ENCODE measurements at places on chromosomes 3 and 15.
A peak's percentile ranks its signal among the peaks of the same experiment; 100 is the strongest.

DNA sequence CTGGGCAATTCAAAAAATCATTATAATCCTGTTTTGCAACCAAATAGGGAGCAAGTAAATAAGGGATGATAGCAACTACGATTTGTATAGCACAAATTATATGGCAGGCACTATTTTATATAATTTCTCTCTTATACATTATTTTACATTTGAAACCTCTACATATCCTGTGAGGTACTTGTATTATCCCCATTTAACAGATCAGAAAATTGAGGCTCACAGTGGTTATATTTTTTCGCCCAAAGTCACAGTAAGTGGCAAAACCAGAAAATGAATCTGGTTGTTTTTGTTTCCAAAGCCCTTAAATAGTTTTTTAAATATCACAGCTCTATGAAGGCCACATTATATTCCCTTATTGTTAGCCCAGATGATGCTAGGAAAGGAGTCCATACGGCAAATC is 74.3 kb downstream of the MLH1 start:
- DNase-seq = no peak

GRCh38 chr3:146590521-146590920 is 14.6 kb downstream of the PLSCR5 start:
- DNase-seq = no peak

DNA sequence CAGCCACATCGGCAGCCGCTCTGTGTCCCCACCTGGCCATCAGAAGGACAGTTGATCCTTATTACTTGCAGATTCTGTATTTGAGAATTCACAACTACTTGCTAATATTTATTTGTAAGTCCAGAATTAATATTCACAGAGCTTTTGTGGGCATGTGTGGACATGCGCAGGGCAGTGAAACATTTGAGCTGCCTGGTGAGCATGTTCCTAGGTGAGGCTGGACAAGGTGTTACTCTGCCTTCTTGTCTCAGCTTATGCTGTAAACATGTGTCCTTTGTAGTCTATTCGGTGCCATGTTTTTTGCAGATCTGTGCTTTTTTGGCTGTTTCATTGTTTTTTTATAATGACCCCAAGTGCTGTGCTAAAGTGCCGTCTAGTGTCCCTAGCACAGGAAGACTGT is 15.6 kb downstream of the FAH start:
- no peak for DNase-seq

DNA sequence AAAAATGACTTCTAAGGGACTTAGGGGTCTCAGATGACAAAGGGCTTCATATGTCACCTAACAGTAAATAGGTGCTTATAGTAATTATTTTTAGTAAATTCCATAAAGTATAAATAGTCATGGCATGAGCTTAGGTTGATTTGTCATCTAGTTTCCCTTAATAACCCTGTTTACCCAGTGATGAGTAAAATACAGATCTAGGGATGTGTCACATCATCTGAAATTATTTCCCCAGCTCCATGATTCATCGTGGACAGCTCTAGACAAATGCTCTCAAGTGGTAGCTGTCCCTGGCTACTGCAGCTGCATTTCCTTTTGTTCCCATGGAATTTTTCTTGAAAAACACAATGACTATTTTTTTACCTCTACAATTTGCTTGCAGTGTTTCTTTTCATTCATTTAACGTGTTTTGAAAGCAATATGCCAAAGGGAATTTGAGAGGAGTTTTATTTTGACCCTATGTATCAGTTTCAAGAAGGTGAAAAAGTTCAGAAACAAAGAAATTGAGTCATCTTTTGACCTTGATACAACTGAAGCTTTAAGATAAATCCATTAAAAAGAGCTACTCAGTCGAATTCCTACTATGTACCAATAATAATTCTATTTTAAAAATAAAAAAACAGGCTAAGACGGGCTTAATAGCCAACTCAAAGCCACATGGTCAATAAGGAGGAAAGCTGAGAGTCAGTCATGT is 241.6 kb downstream of the KCNMB2 start:
- no peak for DNase-seq

DNA sequence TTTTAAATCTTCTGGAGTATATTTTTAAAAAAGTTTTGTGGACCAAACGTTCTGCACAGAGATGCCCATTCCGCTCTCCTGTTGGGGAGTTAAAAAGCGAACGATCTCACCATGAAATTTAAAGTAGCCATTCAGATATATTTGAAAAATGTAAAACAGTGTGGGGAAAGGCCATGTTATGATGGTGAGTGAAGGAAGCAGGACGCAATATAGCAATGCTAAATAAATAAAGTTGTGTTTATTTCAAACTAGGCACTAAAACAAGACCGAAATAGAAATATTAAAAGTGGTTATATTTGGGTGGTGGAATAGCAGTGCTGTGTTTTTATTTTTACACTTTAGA is 327 bp upstream of the CCDC13 start:
- no peak for DNase-seq

GRCh38 chr15:93366387-93367100 is 277.5 kb upstream of the RGMA start:
- no peak for DNase-seq

- no peak for DNase-seq
Observed at GRCh38 chr3:29949940-29950616, 656.3 kb upstream of the TGFBR2 start.

- no peak for DNase-seq
Observed at GRCh38 chr15:63481105-63481810, 23.1 kb upstream of the USP3 start.

DNA sequence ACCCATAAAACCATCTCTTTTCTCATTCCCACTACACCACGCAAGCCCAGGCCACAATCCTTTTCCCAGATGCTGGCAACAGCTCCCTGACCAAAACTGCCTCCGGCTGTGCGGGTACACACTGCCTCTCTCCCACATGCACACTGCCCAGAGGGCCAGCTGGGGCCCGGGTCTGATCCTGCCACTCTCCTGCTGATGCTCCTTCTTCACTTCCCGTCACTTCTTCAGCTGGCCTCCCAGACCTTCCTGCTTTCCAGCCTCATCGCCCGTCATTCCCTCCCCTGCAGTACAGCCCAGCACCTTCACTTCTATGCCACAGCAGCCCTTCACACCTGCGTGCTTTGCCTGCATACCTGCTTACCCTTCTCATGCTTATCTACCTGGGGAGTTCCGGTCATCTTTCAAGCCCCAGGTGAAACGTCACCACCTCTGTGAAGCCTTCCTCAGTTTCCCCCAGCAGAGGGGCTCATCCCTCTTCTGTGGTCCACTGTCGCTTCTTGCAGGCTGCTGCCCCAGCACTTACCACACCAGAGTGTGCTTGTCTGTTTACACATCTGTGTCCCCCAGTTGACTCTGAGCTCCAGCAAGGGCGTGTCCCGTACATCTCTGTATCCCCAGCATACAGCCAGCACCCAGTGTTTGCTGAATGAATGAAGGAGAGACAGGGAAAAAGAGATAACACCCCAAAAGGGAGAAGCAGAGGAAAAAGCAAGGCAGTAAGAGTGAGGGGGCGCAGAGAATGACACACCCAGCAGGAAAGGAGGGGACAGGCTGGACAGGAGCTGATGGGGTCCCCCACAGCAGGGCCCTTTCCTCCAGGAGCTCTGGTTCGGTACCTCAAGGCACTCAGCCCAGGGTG is 22.2 kb downstream of the GRAMD2A start:
- no peak for DNase-seq

- no peak for DNase-seq
Observed at GRCh38 chr3:112078125-112079083, 7.8 kb upstream of the C3orf52 start.

GRCh38 chr15:41340189-41340695 is 7.6 kb downstream of the NUSAP1 start:
- DNase-seq = no peak

DNA sequence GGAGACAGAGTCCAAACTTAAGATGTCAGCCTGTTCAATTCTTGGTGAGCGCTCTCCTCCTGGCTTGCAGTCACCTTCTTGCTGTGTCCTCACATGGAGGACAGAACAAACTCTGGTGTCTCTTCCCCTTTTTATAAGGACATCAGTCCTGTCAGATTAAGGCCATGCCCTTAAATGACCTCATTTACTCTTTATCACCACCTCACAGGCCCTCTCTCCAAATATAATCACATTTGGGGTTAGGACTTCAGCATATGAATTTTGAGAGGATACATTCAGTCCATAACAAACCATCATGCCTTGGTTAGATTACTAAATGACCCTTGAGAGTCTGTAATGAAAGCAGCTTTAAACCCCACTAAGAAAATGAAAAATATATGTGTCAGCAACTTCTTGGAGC is 175.2 kb downstream of the TAFA4 start:
- no peak for DNase-seq

DNA sequence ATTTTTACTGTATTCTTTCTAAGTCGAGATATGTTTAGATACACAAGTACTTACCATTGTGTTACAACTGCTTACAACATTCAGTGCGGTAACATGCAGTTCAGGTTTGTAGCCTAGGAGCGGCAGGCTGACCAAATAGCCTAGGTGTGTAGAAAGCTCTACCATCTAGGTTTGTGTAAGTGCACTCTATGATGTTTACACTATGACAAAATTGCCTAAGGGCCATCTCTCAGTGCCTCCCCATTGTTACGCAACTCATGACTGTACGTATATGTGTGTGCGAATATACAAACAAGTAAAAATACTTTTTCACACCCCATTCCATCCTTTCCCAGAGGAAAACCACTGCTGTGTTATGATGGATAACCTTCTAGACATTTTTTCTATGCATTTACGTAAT is 44.3 kb downstream of the PXYLP1 start:
- DNase-seq = no peak

DNA sequence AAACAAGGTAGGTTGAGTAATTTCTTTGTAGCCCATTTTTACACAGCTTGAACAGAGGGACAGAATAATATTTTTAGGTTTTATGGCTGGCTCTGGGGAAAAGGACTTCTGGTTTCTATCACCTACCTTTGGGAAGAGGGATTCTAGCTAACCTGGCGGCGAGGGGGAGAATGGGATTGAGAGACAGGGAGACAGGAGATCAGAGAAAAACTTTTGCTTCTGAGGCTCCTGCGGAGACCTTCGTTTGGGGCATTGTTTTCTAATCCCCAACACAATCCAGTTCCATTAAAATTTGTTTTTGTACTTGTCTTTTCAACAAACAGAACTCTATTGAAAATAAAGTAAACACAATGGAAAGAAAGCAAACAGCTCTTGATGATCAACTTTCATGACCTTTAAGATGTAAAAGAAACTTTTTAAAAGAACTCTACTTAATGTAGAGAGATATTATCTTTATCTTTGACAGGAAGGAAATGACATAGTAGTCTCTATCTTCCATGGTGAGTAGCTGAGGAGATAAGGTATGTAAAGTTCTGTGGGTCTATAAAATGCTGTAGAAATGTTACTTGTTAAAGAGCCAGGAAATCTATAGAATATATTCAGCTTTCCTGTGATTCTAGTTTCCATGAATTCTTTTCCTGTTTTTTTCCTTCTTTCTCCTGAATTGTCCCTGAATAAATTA is 37.0 kb upstream of the P2RY1 start:
- no peak for DNase-seq

DNA sequence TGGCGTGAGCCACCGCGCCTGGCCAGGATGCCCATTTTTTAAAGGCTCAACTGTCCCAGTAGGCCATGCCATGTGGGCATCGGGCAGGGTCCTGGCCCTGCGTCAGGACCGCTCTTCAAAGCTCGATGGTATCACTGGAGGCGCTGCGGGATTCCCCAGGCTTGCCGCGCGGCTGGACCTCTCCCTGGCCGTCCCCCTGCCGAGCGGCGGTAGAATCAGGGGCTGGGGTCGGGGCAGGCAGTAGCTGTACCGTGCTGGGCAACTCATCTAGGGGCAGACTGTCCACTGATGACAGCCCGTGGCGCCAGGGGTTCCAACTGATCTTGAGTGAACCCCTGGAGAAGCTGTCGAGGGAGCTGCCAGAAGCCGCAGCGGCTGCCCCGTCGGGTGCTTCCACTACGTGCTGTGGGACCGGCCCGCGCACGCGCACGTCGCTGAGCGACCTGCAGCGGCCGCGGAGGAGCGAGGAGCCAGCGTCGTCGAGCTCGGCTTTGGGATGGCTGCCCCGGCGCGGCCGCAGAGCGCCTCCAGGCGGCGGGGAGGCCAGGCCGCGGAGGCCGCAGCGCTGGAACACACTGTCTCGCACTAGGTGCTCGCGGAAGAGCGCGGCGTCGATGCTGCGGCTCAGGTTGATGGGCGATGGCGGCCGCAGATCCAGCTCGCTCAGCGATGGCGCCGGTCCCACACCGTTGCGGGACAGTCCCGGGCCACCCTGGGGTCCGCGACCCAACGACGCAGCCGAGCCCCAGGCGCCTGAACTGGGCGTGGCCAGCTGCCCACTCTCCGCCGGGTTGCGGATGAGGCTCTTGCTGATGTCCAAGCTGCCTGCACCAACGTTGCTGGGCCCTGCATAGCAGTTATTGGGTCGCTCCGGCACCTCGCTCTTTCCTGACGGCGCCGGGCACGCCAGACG is 5.8 kb downstream of the PRRT3 start:
- DNase-seq = peak; percentile 67

GRCh38 chr3:129793942-129794310 is 99.6 kb downstream of the TMCC1 start:
- no peak for DNase-seq

DNA sequence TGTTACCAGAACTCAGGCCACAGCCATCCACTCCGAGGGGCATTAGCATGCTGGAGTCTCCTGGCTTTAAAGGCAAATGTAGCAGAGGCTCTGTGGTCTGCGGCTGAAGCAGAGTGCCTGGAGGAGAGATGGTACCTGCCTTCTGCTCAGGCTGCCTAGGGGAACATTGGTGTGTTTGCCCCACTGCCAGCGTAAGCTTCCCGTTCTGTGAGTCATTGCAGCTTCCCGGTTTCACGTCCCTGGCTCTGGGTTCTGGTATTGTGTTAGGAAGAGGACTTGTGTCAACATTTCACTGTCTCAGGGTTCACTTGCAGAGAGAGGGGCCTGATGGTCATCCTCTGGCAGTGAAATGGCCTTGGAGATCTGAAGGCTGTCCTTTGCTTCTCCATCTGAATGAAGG is 1.8 kb downstream of the GASK1A start:
- DNase-seq = no peak

- DNase-seq = no peak
Observed at GRCh38 chr3:132624790-132625189, 27.7 kb downstream of the ACKR4 start.

DNA sequence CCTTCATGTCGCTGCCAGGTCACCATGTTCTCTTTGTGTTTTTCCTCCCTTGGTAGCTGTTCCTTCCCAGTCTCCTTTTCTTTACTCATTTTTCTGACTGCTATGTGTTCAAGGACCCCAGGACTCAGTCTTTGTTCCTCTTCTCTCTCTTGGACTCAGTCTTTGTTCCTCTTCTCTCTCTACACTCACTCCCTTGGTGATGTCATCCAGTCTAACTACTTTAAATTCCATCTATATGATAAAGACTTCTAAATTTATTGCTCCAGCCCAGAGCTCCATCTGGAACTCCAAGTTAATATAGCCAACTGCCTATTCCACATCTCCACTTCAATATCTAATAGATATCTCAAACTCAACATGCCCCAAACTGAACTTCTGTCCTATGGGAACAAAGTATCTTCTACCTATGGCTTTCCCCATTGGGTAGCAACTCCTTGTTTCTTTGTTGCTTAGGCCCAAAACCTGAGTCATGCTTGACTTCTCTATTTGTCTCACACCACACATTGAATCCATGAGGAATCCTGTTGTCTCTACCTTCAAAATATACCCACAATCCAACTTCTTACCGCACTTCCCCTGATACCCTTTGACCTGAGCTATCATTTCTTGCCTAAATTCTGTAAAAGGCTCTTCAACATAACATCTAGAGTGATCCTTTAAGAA is 4.9 kb upstream of the DYNC1LI1 start:
- no peak for DNase-seq

GRCh38 chr3:104070906-104071305 is 1295.8 kb upstream of the ALCAM start:
- DNase-seq = no peak
